Stimulated activated CD8-positive, alpha-beta memory T cell treated with anti-CD3 and anti-CD28 coated beads, Interleukin-2, amount 100 ng/mL, for 1 hour (primary cell): ENCODE measurements at places on chromosomes 1 and 21.

- no peak for DNase-seq
Measured at GRCh38 chr1:8314346-8315280, 3.3 kb upstream of the SLC45A1 start.

GRCh38 chr1:29247044-29247443 lies 10.7 kb downstream of the PTPRU start:
- DNase-seq, result no peak

- DNase-seq, result no peak
Measured at GRCh38 chr1:204507317-204508105, 8.7 kb upstream of the MDM4 start.

DNA sequence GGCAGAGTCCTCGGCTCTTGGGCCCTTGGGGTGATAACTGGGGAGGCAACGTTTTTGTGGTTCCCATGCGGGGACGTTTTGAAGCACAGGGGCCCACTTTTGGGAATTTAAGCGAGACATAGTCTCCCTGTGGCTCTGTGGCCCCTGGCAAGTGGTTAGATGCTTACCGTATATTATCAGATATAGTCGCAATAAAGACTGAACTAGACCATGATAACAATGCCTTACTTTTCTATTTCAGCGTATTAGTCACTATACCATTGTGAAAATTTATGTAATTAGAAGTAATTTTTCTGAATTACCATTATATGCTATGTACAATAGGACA lies 538 bp upstream of the RCAN1 start:
- DNase-seq, result no peak

DNA sequence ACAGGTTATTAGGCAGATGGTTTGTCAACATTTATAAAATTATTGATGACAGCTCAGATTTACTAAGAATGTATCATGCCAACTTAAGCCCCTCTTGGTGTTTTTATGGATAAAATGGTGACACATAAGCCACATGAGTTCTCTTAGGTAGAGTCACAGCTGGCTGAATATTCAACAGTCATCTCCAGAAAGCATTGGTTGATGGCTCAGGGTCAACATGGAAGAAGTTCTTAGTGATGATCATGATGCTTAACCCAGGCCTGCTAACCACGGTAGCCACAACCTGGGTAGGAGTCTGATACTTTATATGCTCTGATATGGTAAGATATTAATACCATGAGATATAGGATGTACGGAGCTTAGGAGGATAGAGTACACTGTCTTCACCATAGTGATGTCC lies 46.4 kb upstream of the SIPA1L2 start:
- no peak for DNase-seq

DNA sequence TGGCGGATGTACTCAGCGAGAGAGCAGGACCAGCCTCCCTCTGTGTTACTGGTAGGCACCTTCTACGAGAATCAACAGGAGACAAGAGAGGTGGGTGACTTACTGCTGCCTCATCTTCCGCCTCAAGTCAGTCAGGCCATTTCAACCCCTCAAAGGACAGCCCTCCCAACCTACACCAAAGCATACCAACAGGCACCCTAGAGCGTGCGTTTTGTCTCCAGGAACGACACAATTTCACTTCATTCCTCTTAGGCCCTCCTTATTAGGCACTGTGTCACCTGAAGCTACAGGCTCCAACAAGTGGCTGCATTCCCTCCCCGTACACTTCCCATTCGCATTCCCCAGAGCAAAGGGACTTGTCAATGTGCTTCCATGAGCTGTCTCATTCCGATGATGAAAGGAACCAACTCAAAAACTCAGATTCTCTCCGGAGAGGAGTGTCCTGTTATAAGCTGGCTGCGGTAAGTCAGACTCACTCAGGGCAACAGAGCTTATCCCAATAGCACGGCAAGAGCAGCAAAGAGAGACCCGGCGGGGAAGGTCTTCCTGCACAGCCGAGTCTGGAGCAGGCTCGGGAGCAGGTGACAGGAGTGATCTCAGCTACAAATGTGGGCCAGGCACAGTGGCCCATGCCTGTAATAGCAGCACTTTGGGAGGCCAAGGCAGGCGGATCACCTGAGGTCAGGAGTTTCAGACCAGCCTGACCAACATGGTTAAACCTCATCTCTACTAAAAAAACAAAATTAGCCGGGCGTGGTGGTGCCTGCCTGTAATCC lies 120.6 kb upstream of the IFFO2 start:
- no peak for DNase-seq

GRCh38 chr1:1374929-1375662 lies at the start of gene AURKAIP1:
Gene AURKAIP1, minus strand, starts transcription at chr1:1375207. Its CDS starts 451 bp downstream, at chr1:1374756.
- DNase-seq, result peak; percentile 89

DNA sequence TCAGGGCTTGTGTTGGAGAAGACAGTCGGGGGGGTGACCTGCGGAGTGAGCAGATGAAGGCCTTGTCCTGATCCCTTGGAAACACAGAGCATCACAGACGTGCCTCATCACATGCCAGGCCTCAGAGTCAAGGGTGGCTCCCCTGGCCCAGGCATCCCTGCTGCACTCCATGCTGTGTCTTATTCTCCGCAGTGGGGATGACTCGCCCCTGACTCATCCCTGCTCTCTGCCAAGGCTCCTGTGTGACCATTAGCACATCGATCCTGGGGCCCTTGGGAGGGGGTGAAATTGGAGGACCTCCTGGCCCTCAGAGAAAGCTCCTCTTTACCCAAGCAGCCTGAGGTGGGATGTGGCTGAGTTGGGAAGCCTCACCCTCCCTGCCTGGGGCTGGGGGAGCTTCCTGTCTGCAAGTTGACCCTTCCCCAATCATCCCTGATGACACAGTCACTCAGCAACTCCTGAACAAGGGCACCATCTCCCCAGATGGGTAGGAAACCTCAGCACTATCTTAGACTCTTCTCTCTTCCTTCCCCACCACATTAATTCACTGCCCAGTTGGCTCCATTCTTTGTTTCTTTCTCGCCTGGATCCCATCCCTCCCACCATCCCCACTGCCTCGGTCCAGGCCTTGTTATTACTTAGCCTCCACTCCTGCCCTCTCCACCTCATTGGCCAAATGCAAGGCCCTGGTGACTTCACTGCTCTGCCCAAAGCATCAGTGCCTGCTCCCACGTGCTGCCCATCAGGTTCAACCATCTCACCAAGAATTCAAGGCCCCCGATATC lies 74.6 kb downstream of the CAMK2N1 start:
- DNase-seq, result no peak

DNA sequence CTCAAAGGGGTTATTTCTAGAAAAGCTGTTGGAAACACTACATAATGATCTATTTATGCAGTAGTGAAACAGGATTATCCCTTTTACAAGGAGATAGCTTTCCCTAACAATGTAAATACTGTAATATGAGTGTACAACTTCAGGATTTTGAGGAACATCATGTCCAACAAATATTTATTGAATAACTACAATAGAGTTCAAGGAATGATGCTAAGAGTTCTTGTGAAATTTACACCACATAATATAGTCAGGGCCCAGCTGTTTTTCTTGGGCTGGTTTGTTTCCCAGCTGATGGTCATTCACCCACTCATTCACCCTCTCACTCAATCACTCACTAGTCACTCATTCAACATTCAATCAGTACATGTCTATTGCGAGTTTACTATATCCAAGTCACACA lies 12.3 kb upstream of the LYPLAL1 start:
- DNase-seq, result no peak

DNA sequence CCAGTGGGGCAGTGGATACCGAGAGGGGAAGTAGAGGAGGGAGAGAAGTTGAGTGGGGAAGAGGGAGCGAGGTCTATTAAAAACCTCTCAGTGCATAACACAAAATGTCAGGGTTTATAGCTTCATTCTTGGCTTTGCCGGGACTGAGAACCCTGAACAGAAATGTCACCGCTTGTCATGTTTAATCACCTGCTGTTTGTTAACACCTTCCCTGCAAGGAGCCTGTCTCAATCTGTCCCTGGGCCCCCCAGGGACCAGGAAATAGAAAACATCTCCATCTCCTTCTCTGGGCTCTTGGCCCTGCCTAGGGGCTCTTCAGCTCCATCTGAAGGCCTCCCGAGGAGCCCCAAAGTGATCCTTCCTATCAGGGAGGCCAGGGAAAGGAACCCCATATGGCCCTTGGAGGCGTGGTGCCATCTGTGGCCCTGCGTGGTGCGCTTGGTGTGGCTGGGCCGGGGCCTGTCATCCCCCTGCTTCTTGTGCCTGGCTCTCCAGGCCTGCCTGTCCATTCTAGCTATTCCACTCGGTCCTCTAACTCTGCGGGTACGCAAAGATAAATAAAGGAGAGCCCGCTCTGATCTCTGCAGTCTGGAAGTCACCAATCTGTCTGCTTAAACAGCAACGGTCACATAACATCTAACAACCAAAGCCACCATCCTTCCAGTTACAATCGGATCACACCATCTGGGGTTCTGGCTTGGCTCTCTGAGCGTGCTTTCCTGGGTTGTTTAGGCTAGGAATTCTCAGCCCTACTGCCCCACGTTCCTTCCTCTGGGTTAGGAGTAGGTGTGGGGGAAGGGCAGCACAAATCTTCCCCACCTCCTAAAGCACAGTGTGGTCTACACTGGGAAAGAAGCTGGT lies 113.8 kb downstream of the CASZ1 start:
- DNase-seq, result no peak

DNA sequence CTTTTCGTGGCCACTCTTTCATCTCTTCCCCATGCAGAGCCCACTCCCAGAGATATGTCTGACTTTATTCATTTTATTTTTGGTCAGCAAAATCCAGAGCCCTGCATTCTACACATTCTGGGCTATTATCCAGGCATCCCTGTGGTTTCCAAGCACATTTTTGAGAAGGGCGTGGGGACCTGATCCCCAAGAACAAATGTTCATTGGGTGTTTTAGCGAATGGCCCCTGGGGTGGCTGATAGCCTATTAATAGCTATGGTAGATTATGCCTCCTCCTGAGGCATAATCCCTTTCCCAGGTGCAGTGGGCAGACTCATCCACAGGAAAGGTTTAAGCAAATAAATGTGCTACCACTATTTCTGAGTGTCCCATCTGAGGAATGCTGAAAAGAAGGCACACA lies 511.8 kb upstream of the USP24 start:
- no peak for DNase-seq

GRCh38 chr1:175920381-175920780 lies 177.0 kb upstream of the TNR start:
- no peak for DNase-seq

DNA sequence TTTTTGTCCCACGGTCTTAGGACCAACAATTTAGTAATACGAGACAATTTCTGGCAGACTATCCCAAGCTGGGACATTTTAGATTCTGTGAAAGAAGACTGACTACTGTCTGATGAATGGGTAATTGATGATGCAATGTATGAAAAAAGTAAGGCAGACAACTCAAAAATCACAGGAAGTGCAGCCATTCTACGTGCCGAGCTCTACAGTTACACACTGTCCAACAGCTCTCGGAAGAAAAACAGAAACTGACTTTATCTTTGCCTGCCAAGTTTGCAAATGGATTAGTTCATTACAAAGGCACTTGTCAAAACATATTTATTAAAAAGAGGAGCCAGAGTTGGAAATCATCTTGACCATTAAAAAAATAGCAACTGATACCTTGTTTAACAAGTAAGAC lies 31.3 kb downstream of the ZBTB8B start:
- DNase-seq, result no peak

DNA sequence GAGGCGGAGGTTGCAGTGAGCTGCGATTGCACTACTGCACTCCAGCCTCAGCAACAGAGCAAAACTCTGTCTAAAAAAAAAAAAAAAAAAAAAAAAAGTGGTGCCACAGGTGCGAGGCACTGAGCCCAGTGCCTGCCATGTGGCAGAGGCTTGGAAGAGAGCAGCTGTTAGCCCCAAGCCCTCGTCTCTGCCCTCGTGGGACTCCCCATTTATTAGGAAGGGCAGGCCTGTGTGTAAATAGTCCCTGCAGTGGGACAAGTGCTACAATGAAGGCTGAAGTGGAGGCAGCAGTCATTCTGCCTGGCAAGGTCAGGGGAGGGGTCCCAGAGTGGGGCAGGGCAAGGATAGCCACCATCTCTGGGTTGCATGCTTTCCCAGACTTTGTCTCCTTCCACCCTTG lies 6.5 kb downstream of the RPS6KA1 start:
- no peak for DNase-seq

GRCh38 chr21:45543710-45544448 lies 1.6 kb upstream of the SLC19A1 start:
- no peak for DNase-seq

DNA sequence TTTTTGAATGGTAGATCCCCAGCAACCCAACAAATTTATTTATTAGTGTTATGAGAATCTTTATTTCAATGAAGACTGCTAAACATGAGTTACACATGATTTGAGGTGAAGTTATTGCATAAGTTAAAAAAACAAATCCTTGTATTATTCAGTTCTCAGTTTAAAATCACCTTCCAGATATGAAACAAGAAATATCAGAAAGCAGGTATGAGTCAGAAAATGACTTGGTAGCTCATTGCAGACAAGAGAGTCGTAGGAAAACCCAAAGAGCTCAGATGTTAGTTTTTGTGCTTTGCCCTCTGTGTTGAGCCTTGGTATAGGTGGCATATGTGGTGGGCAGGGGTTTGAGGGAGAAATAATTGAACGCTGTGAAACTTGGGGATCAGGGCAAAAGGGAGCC lies 339.4 kb downstream of the BRINP3 start:
- no peak for DNase-seq

- peak; percentile 24 for DNase-seq
Measured at GRCh38 chr1:66981679-66982078, 56.9 kb downstream of the MIER1 start.

- DNase-seq, result no peak
Measured at GRCh38 chr1:226557424-226557823, 8.9 kb downstream of the STUM start.

DNA sequence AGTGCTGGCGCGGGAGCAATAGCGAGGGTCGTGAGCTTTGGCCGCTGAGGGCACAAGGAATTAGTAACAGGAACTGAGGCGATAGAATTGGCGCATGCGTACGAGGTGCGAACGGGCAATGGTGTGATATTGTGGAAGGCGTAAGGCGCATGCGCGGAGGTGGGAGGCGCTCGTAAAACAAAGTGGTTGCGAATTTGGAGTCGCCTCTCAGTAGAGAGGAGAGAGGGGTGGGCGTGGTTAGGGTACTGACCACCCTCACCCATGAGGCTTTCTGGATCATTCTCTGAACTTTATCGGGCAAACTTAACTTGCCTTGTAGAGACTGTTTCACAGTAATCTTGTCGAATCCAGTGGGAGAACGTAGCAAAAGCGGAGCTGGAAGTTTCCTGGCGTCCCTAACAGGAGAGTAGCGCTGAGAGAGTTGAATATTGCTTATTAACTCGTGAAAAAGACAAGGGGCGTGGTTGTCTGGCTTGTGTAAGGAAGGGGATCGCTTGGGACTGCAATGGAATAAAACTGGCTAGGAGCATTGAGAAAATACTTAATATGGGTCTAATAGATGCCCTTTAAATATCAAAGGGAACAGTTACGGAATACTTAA lies 427 bp downstream of the CKS1B start:
- peak; percentile 91 for DNase-seq

- DNase-seq, result no peak
Measured at GRCh38 chr1:201224666-201225370, 34.2 kb downstream of the IGFN1 start.
